ENCODE measurements at places on chromosomes 16 and 17.

- no peak for DNase-seq
These were observed 45.9 kb downstream of the SLC6A2 start for GRCh38 chr16:55701442-55702319.

GRCh38 chr17:45414990-45415881 is 17.4 kb downstream of the ARHGAP27 start:
- DNase-seq: no peak

- DNase-seq: no peak
These were observed 6.9 kb downstream of the KCNJ16 start for GRCh38 chr17:70081885-70082284.

GRCh38 chr16:67407788-67408452 is 8.4 kb downstream of the ZDHHC1 start:
- DNase-seq: no peak

GRCh38 chr16:1010251-1010650 is 28.7 kb downstream of the SOX8 start:
- no peak for DNase-seq

- no peak for DNase-seq
These were observed 8.4 kb upstream of the PPP1R1B start for GRCh38 chr17:39618246-39618913.

GRCh38 chr16:2783581-2784357 is 3.6 kb downstream of the PRSS33 start:
- DNase-seq: no peak

GRCh38 chr17:1563786-1564613 is 1.4 kb upstream of the PITPNA start:
- no peak for DNase-seq

- DNase-seq: no peak
These were observed 412 bp upstream of the ADGRG3 start for GRCh38 chr16:57667526-57668262.

DNA sequence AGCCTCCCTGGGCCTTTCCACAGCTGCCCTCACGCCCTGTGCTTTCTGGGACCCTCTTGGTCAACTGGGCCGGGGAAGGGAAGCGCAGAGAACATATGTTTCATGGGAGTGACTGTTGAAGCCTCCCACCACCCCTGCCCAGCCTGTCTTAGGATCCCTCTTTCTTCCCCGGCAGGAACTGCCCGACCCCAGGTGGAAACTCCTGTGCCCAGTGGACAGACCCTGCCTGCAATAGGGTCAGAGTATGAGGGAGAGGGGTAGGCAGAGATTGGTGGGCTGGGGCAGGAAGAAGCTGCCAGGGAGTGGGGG is 10.5 kb downstream of the HEXIM2 start:
- no peak for DNase-seq
